Motor neuron (in vitro differentiated cells): ENCODE measurements at places on chromosomes 2 and 18. TPM values are rescaled to one million over a fixed set of nuclear protein-coding genes. Genes with fewer than 3 reads are reported as not detected.

DNA sequence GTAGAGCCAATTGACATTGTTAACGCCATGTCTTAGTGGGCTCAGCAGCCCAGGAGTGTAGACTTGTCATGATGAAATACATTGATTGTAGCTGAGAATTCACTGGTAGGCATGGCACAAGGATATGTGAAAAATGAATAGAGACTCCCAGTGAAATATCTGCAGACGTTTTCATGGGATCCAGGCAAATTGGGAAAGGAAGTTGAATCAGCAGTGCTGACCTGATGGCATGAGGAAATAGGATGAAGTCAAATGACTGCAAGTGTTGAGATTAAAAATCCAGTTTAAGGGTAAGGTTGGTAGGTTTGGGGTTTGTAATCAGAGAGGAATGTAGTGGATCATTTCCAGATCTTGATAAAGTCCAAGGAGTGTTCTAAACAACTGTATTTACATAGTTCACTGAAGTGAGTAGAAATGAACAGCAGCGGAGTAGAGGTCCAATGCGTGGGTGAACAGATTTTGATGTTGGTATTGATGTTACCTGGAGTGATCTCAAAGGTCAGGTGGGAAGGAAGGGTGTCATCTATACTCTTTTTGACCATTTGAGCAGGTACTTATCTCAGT is 24.6 kb downstream of the INSIG2 start:
- ATAC-seq = no peak

DNA sequence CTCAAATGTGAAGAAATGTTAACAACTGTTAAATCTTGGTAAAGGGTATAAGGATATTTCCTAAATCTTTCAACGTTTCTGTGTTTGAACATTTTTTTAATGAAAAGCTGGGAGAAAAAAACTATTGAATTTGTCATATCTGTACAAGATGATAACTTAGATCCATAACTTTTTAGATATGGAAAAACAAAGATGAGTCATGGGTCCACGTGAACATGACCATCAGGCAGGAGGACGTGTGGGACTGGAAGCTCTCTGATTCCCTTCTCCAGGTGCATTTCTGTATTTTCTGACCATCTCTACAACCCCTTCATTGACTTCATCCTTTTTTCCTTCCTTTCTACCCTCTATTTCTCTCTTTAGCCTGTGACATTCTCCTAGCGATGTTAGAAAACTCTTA is 141.6 kb downstream of the DHRS9 start:
- no peak for ATAC-seq

TBR1 gene
- 0.13 and 0.14 TPM in 2 replicates for total RNA-seq

DNA sequence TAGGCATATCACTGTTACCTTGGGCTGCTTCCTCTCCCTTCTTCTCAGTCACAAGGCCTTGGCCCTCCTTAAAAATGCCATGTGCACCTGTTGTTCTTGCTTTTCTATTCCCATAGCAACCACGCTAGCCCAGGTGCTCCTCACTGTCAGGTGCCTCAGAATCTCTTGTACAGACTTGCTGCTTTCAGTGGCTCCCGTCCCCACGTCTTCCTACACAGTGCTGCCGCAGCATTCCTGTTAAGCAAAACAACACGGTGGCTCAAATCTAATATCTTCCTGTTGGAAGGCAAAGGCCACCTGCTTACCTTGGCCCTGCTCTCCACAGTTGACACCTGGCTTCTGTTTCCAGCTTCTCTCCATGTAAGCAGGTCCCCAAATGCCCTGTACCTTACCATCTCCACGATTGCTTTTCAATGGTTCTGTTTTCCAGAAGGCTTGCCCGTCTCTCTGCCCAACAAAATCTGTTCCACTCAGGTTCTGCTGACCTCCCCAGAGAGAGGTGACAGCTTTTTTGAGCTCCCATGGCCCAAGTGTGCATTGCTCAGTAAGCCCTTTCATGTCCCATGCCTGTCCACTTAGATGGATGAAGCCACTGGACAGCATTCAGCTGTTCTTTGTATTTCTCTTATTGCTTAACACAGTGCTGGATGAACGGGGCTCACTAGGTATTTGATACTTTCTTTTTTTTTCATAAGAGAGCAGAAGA is 240.4 kb downstream of the PRKCE start:
- ATAC-seq = no peak

GRCh38 chr18:76747676-76748075 is 74.7 kb upstream of the ZNF236 start:
- ATAC-seq = no peak

FAM117B gene
- total RNA-seq = 10.3 and 12.8 TPM in 2 replicates

DNA sequence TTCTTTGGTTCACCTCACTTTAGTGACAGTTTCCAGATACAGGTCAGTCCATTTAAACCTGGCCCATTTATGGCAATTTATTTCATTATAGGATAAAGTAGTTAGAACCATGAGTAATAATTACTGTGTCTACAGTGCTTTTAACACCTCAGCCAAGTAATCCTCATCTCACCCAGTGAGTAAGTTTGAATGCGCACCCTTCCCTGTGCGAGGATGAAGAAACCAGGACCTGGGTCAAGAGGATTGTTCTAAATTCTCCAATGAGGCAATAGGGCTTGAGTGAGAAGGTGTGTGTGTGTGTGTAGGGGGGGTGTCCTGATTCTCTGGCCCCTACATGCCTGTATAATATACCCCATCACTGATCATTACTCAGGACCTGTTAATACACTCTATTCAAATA is 854 bp upstream of the MYO1B start:
- no peak for ATAC-seq

GRCh38 chr2:10887476-10887875 is 24.3 kb upstream of the KCNF1 start:
- no peak for ATAC-seq

DNA sequence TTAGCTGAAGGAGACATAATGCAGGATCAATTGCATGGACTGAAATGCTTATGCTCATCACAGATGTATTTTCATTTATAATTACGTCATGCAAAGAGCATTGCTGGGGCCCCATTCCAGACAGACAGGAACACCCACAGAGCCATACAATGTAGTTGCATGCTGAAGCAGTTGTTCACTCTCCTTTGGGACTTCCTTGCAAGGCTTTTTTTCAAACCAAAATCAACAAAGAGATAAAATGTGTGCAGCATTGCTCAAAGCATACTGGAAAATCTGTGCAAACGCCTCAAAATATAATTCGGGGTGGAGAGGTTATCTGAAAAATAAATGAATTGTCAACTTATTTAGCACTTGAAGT is 463.2 kb downstream of the CDH2 start:
- ATAC-seq = peak; percentile 56

DNA sequence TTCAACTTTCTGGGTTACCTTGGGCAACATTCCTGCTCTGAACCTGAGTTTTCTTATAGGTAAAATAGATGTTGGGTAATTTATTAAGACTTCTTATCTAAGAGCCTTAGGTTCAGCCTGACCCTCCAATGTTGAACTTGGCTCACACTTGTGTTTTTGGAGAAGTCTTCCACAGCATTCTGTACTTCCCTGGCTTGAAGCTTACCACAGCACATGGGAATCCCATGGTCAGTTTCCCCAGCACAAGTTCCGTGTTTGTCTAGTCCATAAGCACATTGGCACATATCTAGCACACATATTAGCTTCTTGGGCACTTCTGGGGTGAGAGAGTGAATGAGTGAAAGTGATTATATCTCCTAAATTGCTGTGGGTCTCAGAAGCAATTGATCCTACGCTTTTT is 782.5 kb upstream of the HS6ST1 start:
- no peak for ATAC-seq

GRCh38 chr2:11955314-11955713 is 208.9 kb downstream of the LPIN1 start:
- ATAC-seq = no peak
